ENCODE measurements at places on chromosomes 12 and 14.

GRCh38 chr12:79690142-79690637 lies 574 bp downstream of the PAWR start:
- H3K27ac ChIP-seq: peak overlapping the region; percentile 97
- no peak for DNase-seq
- H3K27me3 ChIP-seq: no peaks in the 10 kb centered on the region

GRCh38 chr12:57845478-57846284 lies 848 bp downstream of the CTDSP2 start:
- no peak for DNase-seq
- peak overlapping the region; percentile 94 for H3K27ac ChIP-seq
- H3K36me3 ChIP-seq: peaks cover 2% of the 10 kb centered on the region

GRCh38 chr12:25397001-25397400 lies 146.3 kb upstream of the KRAS start:
- no peak overlapping the region for H3K27ac ChIP-seq
- H3K27me3 ChIP-seq: no peaks in the 10 kb centered on the region
- no peaks in the 10 kb centered on the region for H3K4me1 ChIP-seq
- no peak for DNase-seq
- no peak overlapping the region for H3K4me3 ChIP-seq

DNA sequence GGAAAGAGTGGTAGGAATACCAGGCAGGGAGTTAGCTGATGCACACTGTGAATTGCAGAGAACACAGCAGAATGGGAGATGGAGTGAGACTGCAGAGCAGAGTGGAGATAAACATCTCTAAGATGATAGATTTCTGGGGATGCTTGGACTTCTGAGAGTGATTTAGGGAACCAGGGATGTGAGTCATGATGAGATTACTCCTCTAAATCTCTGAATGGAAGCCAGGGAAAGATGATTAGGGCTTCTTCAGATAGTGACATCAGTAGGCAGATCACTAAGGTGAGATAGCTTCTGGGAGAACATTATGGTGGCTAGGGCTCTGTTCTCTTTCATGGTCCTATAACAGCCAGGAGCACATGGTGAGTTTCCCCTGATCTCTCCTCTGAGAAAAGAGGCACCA lies 501.5 kb upstream of the USP15 start:
- no peaks in the 10 kb centered on the region for H3K4me1 ChIP-seq
- no peaks in the 10 kb centered on the region for H3K36me3 ChIP-seq
- no peaks in the 10 kb centered on the region for H3K27me3 ChIP-seq

DNA sequence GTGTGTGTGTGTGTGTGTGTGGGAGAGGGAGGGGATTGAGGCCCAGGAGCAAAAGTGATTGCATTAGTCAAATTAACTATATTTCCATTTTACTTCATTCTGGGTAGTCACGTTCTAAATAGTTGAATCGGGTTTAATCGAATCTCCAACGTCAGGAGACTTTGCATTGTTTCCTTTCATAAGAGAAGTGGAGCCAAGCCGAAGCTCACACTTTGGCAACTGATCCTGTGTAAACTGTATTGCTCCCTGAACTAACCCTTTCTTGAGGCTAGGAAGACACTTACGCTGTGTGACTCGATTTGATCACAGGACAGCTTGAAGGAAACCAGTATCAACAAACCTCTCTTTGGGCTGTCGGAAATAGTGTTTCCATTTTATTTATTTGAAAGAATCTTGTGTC lies 363.4 kb upstream of the ATP2B1 start:
- no peaks in the 10 kb centered on the region for H3K27me3 ChIP-seq
- no peaks in the 10 kb centered on the region for H3K36me3 ChIP-seq
- H3K4me1 ChIP-seq: no peaks in the 10 kb centered on the region
- no peak overlapping the region for H3K27ac ChIP-seq

DNA sequence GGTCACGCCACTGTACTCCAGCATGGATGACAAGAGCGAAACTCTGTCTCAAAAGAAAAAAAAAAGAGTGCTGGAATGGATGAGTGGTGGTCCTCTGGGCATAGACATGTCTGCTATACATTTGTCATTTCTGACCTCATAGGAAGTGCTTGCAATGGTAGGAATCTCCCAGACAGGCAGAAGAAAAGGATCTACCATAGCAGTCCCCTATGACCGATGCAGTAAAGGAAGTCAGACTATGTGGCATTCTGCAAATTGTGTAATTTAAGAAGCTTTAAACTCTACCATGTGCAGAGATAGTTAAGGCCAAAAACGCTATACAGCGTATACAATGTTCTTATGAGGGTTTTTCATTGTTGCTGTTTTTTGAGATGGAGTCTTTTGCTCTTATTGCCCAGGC lies 24.7 kb upstream of the RAP1B start:
- DNase-seq: no peak
- no peaks in the 10 kb centered on the region for H3K27me3 ChIP-seq
- H3K4me3 ChIP-seq: no peak overlapping the region
- no peaks in the 10 kb centered on the region for H3K36me3 ChIP-seq

GRCh38 chr14:95057147-95057546 lies 100.2 kb downstream of the DICER1 start:
- H3K4me3 ChIP-seq: no peak overlapping the region
- H3K27ac ChIP-seq: no peak overlapping the region

GRCh38 chr14:32820682-32821081 lies 118.0 kb upstream of the NPAS3 start:
- H3K4me3 ChIP-seq: no peak overlapping the region
- no peaks in the 10 kb centered on the region for H3K27me3 ChIP-seq
- no peak for DNase-seq
- H3K4me1 ChIP-seq: no peaks in the 10 kb centered on the region
- no peak overlapping the region for H3K27ac ChIP-seq

DNA sequence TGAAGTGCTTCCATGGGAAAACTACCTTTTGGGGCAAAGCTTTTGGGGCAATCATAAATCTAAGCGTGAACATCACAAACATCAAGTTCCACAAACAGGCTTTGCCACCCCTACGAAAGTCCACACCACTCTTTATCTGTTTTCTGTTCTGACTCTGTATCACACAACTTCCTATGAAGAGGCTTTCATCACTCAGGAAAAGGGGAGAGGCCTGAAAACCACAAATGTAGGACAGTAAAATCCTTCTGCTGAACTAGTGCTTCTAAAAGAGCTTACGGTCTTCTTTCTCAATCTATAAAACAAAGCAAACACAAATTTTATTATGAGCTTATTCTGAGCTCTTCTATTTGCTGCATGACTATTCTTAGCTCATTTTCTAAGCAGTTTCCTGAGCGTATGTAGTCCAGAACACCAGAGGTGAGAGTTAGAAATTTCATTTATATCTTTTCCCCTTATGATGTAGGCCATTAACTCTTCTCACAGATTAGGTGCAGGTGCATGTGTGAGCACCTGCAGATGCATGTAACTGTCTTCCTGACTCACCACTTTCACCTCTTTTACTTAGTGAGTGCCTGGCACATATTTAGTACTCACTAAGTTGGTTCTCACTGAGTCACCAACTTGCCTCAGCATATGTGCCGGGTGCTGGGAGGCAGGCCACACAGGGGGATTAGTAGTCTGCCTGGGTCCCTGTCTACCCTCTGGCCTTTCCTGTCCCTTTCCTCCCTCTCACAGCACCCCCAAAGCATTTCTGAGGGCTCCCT lies 32.9 kb upstream of the SYCP3 start:
- no peak for DNase-seq
- no peaks in the 10 kb centered on the region for H3K36me3 ChIP-seq
- no peak overlapping the region for H3K4me3 ChIP-seq
- H3K4me1 ChIP-seq: peaks cover 3% of the 10 kb centered on the region
- no peaks in the 10 kb centered on the region for H3K27me3 ChIP-seq
- H3K27ac ChIP-seq: no peak overlapping the region

GRCh38 chr12:62005615-62006014 lies 254.6 kb upstream of the USP15 start:
- DNase-seq: no peak
- H3K27ac ChIP-seq: no peak overlapping the region
- H3K4me3 ChIP-seq: no peak overlapping the region

All from astrocyte (in vitro differentiated cells and primary cell).